ENCODE measurements at places on chromosomes 5 and 9. TPM values are rescaled to one million over a fixed set of nuclear protein-coding genes. Genes with fewer than 3 reads are reported as not detected.

The GPX3 gene
- 1.3 TPM for total RNA-seq

The AP3S1 gene
- total RNA-seq, result 102 TPM

The PCDHA9 gene
- total RNA-seq, result 1.7 TPM

The SLC23A1 gene
- not detected for total RNA-seq

The SCGB3A2 gene
- not detected for total RNA-seq

The ARSI gene
- 0.51 TPM for total RNA-seq

The LCN10 gene
- total RNA-seq, result not detected

The C9 gene
- total RNA-seq, result not detected

The PDZD2 gene
- 2.3 TPM for total RNA-seq

The HTR4 gene
- total RNA-seq, result not detected

The TAF11L6 gene
- total RNA-seq, result not detected

The C5 gene
- total RNA-seq, result 7.6 TPM

The SHISAL2B gene
- total RNA-seq, result not detected

The MEGF10 gene
- total RNA-seq, result 39.8 TPM

The CARD9 gene
- total RNA-seq, result 0.94 TPM

The FOXD4L6 gene
- total RNA-seq, result not detected

The BRINP1 gene
- total RNA-seq, result 0.16 TPM

The LHX6 gene
- total RNA-seq, result not detected

The MARVELD2 gene
- total RNA-seq, result 0.71 TPM

The PLAC8L1 gene
- total RNA-seq, result 1.4 TPM

The MEIKIN gene
- total RNA-seq, result not detected

The DOK3 gene
- 7.2 TPM for total RNA-seq

The C5orf58 gene
- not detected for total RNA-seq

The SPATA31C1 gene
- not detected for total RNA-seq

The KIF20A gene
- 16.4 TPM for total RNA-seq

The MARCHF3 gene
- 34.5 TPM for total RNA-seq

The MUSK gene
- not detected for total RNA-seq

The C7 gene
- total RNA-seq, result not detected

The PRLR gene
- 0.08 TPM for total RNA-seq
